ENCODE measurements at places on chromosomes 1 and 21.

GRCh38 chr21:30426731-30427130 is 1.0 kb upstream of the KRTAP13-3 start:
- no peak for DNase-seq

DNA sequence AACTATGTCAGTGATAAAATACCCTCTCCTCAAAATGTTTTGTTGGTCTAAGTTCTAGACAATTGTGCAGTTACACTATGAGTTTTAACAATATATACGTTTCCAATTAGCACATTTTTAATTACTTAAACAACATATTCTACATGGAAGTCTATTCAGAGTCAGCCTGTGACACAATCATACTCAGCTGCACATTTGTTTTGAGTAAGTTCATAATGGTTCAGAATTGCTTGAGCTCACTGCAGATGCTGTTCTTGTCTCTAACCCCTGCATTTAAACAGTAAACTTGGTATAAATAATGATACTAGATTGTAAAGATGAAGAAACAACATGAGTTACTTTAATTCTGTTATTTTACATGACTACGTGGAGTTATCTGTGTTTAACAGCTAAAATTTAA is 30.6 kb downstream of the CDKN2C start:
- no peak for DNase-seq

DNA sequence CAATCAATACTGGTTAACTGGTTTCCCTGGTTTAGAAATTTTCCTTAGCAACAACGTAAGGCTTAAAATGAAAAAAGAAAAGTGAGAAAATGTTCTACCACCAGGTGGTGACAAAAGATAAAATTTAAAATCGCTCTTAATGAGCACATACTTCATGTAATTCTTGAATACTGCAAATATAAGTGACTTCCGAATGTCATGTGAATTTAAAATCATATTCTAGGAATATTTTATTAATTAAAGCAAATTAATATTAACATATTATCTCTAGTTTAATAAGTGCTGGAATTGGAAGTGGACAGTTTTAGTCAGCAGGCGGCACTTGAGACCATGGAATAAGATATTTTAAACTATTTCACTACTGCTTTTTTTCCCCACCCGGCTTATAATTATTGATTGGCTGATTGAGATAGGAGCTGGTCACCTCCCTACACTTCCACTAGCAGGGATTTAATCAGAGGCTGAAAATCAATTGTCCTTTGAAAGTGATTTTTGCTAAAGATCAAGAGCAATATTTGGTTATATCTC is 5.0 kb upstream of the ADAMTS1 start:
- no peak for DNase-seq

DNA sequence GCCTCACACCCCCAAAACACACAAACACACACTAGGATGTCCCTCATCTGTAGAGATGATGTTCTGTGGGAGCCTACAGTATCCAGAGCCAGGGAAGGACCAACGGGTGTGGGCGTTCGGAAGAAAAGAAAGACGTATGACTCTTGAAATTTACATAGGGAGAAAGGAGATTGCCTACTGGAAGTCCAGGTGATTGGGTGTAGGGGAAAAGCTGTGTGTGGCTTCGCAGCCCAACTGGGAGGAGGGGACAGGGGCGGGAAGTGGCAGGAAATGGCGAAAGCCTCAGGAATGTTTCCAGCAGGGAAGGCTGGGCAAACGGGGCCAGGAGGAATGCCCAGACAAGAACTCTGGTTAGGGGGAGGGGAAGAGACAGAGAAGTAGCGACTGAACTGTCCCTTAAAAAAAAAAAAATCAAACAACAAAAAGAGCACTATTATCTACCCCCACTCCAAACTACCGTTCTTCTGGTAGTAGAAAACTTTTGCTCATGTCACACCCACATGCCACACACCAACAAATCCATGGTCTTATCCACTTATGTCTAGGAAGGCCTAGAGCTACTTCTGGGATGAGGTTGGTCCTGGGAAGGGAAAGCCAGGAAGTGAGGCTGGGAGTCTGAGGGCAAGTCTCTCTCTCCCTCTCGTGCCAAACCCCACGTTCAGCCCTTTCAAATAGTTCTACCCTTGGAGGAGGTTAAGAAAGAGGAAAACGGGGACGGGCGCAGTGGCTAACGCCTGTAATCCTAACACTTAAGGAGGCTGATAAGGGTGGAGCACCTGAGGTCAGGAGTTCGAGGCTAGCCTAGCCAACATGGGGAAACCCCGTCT is 1.8 kb upstream of the CKS1B start:
- no peak for DNase-seq

DNA sequence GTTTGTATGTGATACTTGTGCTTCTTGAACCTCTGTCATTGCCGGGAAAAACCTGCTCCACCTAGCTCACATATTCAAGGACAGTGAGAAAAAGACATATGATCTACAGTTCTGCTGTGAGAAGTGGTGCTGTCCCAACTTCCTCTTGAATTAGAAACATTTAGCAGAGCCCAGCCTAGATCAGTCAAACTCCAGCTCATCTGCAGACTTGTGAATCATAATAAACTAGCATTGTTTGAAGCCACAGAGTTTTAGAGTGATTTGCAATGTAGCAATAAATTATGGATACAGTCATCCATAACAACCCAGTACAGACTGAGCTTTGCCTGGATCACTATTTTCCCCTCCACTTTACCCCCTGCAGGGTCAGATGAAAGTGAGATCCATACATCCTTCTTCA is 497.8 kb downstream of the PLA2G4A start:
- no peak for DNase-seq
